ENCODE measurements at places on chromosomes 13 and 19. TPM values are rescaled to one million over a fixed set of nuclear protein-coding genes. Genes with fewer than 3 reads are reported as not detected.

The AMH gene
- 0.35 TPM for total RNA-seq

The ZSCAN5B gene
- total RNA-seq = not detected

The CLEC4M gene
- not detected for total RNA-seq

The WDR87 gene
- total RNA-seq = not detected

The ZSCAN5C gene
- total RNA-seq = not detected

The ZNF223 gene
- total RNA-seq = 2.9 TPM

The LGALS14 gene
- not detected for total RNA-seq

The SIGLEC14 gene
- not detected for total RNA-seq

The FFAR1 gene
- not detected for total RNA-seq

The GPR4 gene
- total RNA-seq = not detected

The KLK12 gene
- total RNA-seq = 33.1 TPM

The FSD1 gene
- 5.1 TPM for total RNA-seq

The PINLYP gene
- 7.4 TPM for total RNA-seq

The C13orf46 gene
- total RNA-seq = not detected

The LGI4 gene
- total RNA-seq = not detected
